T-helper 17 cell (primary cell): ENCODE measurements at places on chromosomes 11 and 22. TPM values are rescaled to one million over a fixed set of nuclear protein-coding genes. Genes with fewer than 3 reads are reported as not detected.

DNA sequence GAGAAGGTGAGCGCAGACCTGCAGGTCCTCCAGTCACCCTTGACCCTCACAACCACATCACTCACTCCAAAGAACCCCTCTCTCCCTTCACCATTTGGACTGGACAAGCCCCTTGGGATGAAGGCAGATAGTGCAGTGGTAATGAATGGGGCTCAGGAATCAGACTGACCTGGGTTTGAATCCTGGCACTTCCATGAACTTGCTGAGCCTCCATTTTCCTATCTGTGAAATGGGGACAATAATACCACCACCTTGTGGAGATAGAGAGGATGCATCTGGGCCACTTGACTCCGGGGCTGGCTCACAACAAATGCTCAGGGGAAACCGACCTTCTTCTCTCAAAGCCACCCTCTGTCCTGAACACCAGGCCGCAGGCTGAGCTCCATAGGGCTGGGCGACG is 178.1 kb downstream of the ST3GAL4 start:
- DNase-seq, result no peak

- no peak for DNase-seq
Observed at GRCh38 chr11:80165744-80166143, 724.9 kb upstream of the TENM4 start.

DNA sequence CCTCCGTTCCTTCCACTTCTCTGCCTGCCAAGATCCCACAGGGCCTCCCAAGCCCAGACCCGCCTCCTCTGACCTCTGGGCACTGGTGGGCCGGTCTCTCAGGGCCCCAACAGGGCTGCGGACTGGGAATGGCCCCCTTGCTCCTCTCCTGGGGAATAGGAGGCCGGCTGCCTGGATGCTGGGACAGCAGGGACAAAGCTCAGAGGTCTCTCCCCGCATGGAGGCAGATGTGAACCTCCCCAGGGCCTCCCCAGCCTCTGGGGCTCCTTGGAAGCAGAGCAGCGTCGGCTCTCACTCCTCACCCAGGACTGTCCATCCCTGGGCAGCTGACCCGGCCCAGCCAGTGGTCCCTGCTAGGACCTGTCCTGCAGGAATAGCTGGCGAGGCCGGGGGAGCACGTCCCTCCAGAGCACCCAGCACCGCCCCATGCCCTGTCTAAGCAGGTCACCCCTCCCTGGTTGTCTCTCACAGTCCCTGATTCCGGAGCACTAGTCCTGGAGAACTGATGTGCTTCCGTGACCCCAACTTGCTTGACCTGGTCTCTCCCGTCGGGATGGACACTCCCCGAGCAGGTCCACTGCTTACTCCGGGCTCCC is 85.8 kb downstream of the RTL6 start:
- no peak for DNase-seq

GRCh38 chr22:16958475-16958874 is 49.5 kb downstream of the GAB4 start:
- DNase-seq, result no peak

DNA sequence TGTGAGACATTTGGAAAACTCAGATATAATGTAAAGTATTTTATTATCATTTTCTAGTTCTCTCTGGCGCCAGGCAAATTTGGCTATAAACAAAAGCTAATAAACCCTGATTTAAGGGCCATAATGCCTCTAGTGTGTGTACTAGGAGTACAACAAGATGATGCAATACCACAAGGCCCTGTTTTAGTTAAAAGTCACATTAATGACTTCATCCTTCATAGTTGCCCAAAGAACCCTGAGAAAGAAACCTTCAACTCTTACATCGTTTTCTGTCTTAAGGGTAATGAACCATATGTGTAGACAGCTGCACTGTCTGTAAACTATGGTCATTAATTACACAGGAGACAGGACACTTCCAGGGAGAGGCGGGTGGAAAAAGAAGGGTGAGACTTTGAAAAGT is 538.4 kb downstream of the FAM181B start:
- no peak for DNase-seq

- no peak for DNase-seq
Observed at GRCh38 chr11:33861941-33862589, 29.8 kb downstream of the LMO2 start.

DNA sequence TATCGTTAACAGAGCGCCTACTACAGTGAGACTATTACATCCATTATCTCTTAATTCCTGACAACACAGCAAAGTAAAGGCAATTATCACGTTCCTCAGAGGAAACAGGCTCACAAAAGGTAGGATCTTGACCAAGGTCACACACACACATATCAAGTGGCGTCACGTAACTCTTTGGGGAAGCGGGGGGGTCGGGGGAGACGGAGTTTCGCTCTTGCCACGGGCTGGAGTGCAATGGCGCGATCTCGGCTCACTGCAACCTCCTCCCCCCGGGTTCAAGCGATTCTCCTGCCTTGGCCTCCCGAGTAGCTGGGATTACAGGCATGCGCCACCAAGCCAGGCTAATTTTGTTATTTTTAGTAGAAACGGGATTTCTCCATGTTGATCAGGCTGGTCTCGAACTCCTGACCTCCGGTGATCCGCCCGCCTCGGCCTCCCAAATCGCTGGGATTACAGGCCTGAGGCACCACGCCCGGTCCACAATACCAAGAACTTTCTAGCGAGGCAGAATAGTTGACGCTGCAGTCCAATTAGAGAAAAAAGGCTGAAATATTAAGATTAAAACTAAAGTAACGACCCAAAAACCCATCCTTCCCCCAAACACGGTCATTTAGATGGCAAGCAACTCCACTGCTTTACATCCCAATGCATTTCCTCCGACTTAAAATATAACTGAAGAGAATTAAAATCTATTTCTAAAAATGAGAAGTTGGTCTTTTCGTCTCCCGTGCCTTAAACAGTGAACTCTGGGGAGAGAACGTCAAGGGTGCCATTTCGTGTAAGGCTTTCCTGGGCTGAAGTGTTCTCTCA is 1.2 kb downstream of the DDX17 start:
- peak; percentile 30 for DNase-seq

GRCh38 chr11:13972944-13973343 is 10.4 kb downstream of the SPON1 start:
- DNase-seq, result no peak

DNA sequence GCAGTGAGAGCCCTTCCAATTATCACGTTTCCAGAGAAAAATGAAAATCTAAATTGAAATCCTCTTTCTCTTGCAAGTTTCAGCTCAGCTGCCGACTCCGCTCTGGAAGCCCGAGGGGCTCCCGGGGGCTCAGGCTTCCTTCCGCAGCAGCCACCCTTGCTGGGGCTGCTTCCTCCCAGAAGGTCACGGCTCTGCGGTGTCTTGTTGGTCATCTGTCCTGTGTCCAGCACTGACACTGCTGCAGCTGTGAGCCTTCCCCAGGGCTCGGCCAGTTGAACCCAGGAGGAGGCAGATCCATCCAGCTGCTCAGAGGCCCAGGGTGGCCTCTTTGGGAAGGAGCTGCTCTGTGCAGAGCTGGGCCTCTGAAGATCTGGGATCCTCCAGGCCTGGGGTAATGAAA is 1337.2 kb downstream of the TBC1D22A start:
- DNase-seq, result no peak

The DDX10 gene
- total RNA-seq, result 26.6 TPM

The NAP1L4 gene
- total RNA-seq, result 229 TPM

The LPXN gene
- total RNA-seq, result 99.8 TPM

The FXYD6 gene
- total RNA-seq, result not detected

The CCDC87 gene
- 2.3 TPM for total RNA-seq

The GLB1L3 gene
- total RNA-seq, result 2.2 TPM
